ENCODE measurements at places on chromosomes 1 and 21. TPM values are rescaled to one million over a fixed set of nuclear protein-coding genes. Genes with fewer than 3 reads are reported as not detected.

- DNase-seq: no peak
These were observed 4.4 kb downstream of the PCAT6 start for GRCh38 chr1:202815120-202815519.

DNA sequence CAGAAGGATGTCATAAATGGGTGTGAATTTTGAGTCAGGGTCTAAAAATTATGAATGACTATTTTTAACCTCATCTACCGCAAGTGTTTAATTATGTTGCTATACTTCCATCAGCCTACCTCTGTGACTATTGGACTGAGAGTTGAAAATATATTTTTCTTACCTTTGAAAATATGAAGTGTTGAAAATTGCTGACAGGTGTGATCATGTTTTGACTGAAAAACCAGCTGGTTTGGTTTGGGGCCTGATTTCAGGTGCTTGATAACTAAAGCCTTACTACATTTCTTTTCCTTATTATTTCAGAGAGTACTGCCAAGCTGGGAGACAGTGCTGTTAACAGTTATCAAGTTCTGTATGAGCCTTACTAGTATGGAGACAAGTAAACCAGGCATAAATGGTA lies 107.2 kb upstream of the DUSP10 start:
- DNase-seq: no peak

RGS16 gene
- polyA plus RNA-seq: 1.0 TPM

WNT3A gene
- 0.17 TPM for polyA plus RNA-seq

LAMC2 gene
- 5.7 TPM for polyA plus RNA-seq

GRCh38 chr1:171420810-171421209 lies 64.5 kb upstream of the PRRC2C start:
- DNase-seq: no peak

DNA sequence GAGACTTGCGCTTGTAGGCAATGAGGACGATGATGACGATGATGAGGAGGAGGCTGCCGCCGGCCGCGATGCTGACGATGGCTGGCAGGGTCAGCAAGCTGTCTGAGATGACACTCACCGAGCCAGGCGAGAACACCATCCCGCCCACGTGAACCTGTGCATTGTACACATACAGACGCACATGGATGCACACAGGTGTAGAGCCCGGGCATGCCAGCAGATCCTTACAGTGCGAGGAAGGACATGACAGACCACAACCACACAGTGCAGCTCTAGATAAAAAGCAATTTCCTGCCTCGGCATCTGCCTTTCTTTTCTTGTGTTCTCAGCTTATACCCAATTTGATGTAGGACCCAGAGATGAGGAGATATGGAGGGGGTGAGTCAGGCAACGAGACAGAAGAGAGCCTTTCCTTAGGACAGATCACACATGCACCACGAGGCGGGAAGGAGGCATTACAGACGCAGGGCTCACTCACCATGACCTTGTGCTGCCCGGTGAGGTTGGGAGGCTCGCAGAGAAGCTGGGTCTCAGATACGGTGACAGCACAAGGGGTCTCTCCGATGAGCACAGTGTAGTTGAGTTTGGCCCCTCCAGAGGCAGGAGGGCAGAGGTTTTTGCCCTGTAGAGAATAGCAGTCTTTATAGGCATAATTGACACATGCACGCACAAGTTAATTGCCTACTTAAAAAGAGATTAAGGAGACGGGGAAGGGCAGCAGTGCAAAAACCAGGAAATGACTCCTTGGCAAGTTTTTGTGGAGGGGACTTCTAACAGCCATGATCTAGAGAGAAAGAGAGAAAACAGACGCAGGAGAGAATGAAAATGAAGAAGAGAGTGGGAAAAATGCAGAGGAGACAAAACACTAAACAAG lies 133.9 kb upstream of the CD34 start:
- DNase-seq: no peak

DNA sequence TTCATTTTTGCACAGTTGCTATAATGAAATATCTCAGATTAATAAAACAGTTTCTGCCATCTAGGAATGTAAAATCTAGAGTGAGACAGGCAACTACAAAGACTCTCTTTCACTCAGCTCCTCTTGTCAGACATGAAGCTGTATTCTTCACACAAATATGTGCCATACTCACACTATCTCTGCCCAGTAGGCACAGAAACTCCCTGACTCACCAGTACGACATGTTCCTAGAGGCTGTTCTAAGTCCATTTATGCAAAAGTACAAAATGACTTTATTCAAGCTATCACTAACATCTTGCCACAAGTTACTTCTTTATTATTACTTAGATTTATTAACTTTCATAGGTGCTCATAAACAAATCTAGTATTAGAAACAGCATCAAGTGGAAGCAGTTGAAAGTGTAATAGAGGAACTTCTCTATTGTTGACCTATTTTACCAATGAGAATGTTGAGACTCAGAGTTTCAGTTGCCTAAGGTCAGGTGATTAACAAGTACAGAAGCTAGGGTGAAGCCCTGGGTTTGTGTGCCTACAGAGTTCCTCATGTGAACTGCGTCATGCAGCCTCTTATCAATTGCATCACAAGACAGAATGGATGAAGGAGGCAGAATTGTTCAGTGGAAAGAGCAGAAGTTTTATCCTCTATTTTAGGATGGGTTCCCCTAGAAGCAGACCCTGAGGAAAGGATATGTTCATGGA lies 98.9 kb downstream of the RGS2 start:
- no peak for DNase-seq

DDR2 gene
- 25.2 TPM for polyA plus RNA-seq

NKAIN1 gene
- 3.2 TPM for polyA plus RNA-seq

ACTA1 gene
- 0.67 TPM for polyA plus RNA-seq

OR2M4 gene
- not detected for polyA plus RNA-seq

DNA sequence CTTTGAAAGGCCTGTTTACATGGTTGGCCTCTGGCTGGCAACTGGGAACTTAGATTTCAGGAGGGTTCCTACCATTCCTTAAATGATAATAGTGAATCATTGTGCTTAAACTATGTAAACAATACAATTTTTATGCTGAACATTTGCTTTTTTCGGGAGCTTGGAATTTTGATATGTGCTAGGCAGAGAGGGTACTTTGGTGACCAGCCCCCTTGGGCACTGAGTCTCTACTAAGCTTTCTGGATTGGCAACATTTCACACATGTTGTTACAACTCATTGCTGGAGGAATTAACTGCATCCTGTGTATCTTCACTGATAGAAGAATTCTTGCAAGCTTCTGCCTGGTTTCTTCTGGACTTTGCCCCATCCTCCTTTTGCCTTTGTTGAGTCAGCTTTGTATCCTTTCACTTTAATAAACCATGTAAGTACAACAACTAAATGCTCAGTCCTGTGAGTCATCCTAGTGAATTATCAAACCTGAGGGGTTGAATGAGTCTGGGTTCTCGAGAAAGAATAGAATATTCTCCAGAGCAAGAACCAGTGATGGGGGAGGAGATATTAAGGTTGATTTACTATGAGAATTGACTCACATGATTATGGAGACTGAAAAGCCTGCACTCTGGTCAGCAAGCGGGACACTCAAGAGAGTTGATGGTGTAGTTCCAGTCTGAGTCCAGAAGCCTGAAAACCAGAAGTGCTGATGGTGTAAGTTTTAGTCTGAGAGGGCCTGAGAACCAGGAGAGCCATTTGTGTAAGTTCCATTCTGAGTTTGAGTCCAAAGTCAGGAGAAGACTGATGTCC lies 3.1 kb upstream of the SLC16A4 start:
- no peak for DNase-seq

RGSL1 gene
- polyA plus RNA-seq: not detected

TPTE gene
- polyA plus RNA-seq: not detected

- no peak for DNase-seq
These were observed 313.1 kb upstream of the TMPRSS15 start for GRCh38 chr21:18716578-18717138.

TCP10L gene
- 2.0 TPM for polyA plus RNA-seq

DNA sequence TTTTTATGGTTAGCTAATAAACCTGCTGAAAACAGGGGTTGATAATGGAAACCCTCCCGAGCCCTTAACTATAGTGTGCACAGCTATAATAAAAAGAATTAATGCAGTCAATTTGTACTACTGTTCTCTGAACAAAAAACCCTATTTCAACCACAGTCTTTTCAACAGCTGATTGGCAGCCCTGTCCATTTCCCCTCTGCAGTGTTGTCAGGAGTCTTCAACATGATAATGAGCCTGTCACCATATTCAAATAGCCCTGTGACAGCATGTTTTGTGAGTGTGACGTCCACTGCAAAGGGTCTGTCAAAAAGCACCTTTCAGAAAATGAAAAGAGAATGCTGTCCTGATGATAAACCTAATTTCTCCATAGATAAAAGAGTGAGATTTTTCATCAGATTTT lies 92.7 kb downstream of the ESRRG start:
- no peak for DNase-seq

- no peak for DNase-seq
These were observed 536.6 kb upstream of the CXADR start for GRCh38 chr21:16976193-16976592.

DNA sequence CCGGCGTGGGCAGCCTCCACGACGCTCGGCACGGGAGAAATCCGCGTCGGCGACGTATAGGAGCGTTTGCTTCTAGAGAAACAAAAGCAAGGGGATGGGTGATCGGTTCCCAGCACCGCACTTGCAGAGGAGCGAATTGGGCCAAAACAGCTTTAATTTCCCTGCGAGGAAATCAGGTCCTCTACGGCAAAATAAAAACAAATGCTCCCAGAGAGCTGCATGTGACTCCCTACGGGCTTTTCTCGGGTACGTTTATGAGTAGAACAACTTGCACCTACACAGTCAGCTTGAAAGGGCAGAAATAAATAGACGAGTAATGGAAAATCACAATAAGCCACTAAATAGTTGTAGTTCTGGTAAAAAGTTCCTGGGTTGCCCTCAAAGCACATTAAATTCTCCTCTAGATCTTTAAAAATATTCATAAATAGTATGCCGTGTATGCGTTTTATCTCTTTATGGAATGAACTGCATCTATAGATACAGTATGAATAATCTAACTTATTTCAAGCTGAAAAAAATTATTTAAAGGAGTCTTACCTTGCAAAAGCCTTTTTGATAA lies 1.2 kb downstream of the NHLH2 start:
- no peak for DNase-seq

SEC16B gene
- 3.6 TPM for polyA plus RNA-seq

- no peak for DNase-seq
These were observed 110.4 kb downstream of the EPHB2 start for GRCh38 chr1:22821027-22821426.

GRCh38 chr1:7373876-7374562 lies 397.1 kb upstream of the VAMP3 start:
- no peak for DNase-seq

GRCh38 chr21:38120984-38121855 lies 135.6 kb upstream of the KCNJ15 start:
- no peak for DNase-seq

GRCh38 chr1:44294588-44295007 lies 60.5 kb downstream of the ERI3 start:
- no peak for DNase-seq

DNA sequence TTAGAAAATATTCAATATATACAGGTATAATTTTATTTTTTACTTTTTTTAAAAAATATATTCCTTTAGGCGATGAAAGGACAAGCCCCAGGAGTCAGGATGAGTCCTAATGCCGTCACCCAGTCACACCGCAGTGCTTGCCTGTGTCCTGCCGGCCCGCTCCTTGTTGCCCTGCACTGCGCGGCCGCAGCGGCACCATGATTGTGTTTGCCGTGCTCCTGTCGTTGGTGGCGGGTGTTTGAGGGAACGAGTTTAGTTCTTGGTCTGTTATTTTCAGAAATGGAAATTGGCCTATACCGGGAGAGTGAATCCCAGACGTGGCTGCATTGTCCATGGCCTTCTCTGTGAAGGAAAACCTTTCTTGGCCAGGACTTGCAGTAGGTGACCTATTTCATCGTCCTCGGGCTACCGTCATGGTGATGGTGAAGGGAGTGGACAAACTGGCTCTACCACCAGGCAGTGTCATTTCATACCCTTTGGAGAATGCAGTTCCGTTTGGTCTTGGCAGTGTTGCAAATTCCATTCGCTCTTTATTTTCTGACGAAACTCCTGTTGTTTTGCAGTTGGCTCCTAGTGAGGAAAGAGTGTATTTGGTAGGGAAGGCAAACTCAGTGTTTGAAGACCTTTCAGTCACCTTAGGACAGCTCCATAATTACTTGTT lies 45.9 kb upstream of the CRB1 start:
- no peak for DNase-seq

C1orf226 gene
- 16.5 TPM for polyA plus RNA-seq

DNA sequence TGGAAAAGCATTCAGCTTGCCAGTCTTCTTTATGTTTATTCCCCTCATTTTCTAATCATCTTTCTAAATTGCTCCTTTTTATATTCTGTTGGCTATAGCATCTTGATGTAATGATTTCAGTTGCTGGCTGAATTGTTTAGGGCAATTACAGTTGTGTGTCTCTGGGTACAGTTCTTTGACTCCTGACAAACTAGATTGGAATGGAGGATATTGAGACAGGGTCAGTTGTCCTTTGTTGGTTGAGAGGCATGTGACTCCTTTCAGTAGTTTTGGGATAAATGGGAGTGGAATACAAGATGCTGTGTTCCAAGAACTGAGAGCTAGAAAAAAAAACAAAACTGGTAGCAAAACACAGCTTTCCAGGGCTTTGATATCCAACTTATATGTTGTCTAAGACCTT lies 1.5 kb downstream of the CENPF start:
- no peak for DNase-seq

GRCh38 chr1:194919146-194919545 lies 1689.1 kb downstream of the KCNT2 start:
- DNase-seq: no peak

- no peak for DNase-seq
These were observed 113.8 kb upstream of the MAGI3 start for GRCh38 chr1:113276507-113276906.

PPM1J gene
- 1.4 TPM for polyA plus RNA-seq

- peak; percentile 86 for DNase-seq
These were observed at the start of gene EPRS1 for GRCh38 chr1:220046052-220046930. TSS of gene EPRS1 (minus strand) at chr1:220046505. CDS start at chr1:220046388, 117 bp downstream.

GRCh38 chr1:18008081-18008480 lies 99.5 kb upstream of the IGSF21 start:
- DNase-seq: no peak

DNA sequence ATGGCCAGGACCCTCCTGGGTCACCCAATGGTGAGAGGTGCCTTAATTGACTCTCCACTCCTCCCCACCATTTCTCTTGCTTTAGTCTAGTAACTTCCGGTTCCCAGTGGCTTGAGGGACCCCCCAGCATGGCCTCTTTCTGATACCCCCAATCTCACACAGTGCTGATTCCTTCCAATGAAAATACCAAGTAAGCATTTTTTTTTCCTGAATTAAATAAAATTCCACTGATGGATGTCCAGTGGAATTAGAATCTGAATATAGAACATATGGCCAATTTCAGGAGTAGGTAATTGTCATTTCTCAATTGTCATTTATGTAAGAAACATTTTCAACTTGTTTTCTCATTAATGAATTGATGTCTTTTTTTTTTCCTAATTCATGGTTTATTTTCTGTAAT lies 9.5 kb downstream of the NOS1AP start:
- DNase-seq: no peak

INAVA gene
- polyA plus RNA-seq: 39.6 TPM
